ENCODE measurements at places on chromosomes 6 and 20. TPM values are rescaled to one million over a fixed set of nuclear protein-coding genes. Genes with fewer than 3 reads are reported as not detected.

Gene CLDN20
- not detected for total RNA-seq

GRCh38 chr6:37251211-37251780, 6.3 kb upstream of the TBC1D22B start:
- H3K36me3 ChIP-seq, result no peaks in the 10 kb centered on the region
- no peak for DNase-seq
- no peak overlapping the region for H3K4me3 ChIP-seq
- no peaks in the 10 kb centered on the region for H3K4me1 ChIP-seq
- no peaks in the 10 kb centered on the region for H3K27me3 ChIP-seq

DNA sequence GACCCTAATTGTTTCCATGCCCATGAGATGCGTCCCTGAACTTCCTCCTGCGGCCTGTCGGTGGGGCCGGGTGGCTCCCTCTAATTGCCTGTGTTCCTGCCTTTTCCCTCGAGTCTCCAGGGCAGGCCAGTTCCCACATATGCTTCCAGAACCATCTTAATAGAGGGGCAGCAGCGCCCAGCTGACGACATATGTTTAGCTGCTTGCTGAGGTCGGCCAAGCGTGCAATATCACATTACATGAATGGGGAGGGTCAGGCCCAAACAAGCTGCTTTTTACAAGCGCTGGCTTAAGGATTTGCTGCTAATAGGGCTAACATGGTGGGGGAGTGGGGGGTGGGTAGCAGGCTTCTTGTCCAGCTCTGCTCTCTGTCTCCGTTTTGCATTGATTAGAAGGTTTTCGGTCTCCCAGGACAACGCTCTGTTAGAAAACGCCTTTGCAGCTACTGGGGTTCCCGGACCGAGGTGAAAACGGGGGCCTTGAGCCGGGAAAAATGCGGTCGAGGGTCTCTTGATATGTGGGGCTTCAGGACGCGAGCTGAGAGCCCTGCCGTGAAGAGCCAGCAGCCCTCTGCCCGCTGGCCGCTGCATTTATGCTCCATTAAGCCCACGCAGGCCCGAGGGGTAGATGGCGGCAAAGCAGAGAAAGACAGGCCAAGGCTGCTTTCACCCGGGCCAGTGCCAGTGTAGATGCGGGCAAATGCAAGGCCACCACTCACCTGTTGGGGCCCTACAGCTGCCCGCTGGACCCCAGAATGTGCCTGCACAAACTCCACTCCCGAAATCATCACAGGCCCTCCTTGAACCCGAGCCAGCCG, 308.5 kb downstream of the BMP7 start:
- no peaks in the 10 kb centered on the region for H3K4me1 ChIP-seq
- DNase-seq, result no peak
- H3K4me3 ChIP-seq, result no peak overlapping the region
- H3K36me3 ChIP-seq, result no peaks in the 10 kb centered on the region

DNA sequence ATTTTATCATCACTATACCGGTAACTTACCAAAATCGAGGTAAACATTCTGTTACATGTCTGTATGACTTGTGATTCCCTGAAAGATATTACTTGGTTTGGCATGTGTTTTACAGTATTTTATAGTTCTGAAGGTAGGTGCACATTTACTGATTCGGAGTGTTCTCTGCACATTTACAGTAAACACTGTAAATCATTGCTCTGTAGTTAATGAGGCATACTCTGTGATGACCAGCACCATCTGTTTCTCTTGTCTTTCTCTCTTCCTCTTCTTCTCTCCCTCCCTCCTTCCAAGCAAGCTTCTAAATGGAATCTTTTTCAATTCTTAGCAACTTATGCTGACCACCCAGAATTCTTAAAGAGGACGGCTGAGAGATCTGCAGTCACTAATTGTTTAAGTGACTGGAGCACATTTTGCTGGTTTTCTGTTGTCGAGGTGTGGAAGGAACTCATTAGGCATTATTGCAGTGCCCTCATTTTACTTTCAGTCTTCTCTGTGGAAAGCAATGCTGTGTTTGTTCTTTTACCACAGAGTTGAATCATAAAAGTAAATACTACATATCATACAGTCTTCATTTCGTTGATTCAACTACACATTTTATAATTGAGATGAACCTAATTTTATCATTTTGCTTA, 126.5 kb downstream of the UTRN start:
- no peak overlapping the region for H3K4me3 ChIP-seq
- no peak for DNase-seq
- H3K27ac ChIP-seq, result no peak overlapping the region
- no peaks in the 10 kb centered on the region for H3K36me3 ChIP-seq
- H3K4me1 ChIP-seq, result peaks cover 23% of the 10 kb centered on the region
